ENCODE measurements at places on chromosomes 12 and 14. TPM values are rescaled to one million over a fixed set of nuclear protein-coding genes. Genes with fewer than 3 reads are reported as not detected.

GPRC5A gene
- 20.4 TPM for total RNA-seq

HAL gene
- 0.68 TPM for total RNA-seq

PTPRQ gene
- total RNA-seq, result 0.14 TPM

KLRB1 gene
- not detected for total RNA-seq

OTUB2 gene
- 2.7 TPM for total RNA-seq

MEG3 gene
- 41.4 TPM for total RNA-seq

CRIP2 gene
- total RNA-seq, result 21.8 TPM

NPFF gene
- total RNA-seq, result not detected

RBP5 gene
- not detected for total RNA-seq

TMBIM4 gene
- 22.2 TPM for total RNA-seq

AHSA1 gene
- total RNA-seq, result 129 TPM

FITM1 gene
- total RNA-seq, result 0.34 TPM

AMIGO2 gene
- 95.7 TPM for total RNA-seq

AQP2 gene
- total RNA-seq, result not detected

CRACR2A gene
- total RNA-seq, result 5.8 TPM

STON2 gene
- total RNA-seq, result 96.0 TPM

MYO1A gene
- 0.14 TPM for total RNA-seq

CMTM5 gene
- not detected for total RNA-seq

KRT85 gene
- not detected for total RNA-seq

CACNB3 gene
- 19.0 TPM for total RNA-seq

TAS2R9 gene
- total RNA-seq, result 0.14 TPM

GPR65 gene
- total RNA-seq, result not detected

LRRC43 gene
- 0.28 TPM for total RNA-seq

POTEM gene
- not detected for total RNA-seq

RAD51B gene
- 17.2 TPM for total RNA-seq

LYZ gene
- total RNA-seq, result not detected

HCAR1 gene
- not detected for total RNA-seq

AKAP6 gene
- total RNA-seq, result 8.5 TPM

GLS2 gene
- total RNA-seq, result 7.2 TPM

FGD4 gene
- 27.7 TPM for total RNA-seq

BCL2L2 gene
- 36.4 TPM for total RNA-seq

SLCO1A2 gene
- total RNA-seq, result not detected

PLA2G1B gene
- total RNA-seq, result not detected

ANO2 gene
- total RNA-seq, result 0.28 TPM

PLD4 gene
- not detected for total RNA-seq

FAM181A gene
- total RNA-seq, result not detected

SH2B3 gene
- total RNA-seq, result 3.8 TPM

ADAMTS20 gene
- total RNA-seq, result not detected

RERGL gene
- total RNA-seq, result not detected

SERPINA10 gene
- not detected for total RNA-seq

TBC1D30 gene
- 1.9 TPM for total RNA-seq

GPRC5D gene
- total RNA-seq, result not detected

OR4K5 gene
- not detected for total RNA-seq

PLCZ1 gene
- total RNA-seq, result not detected

MYH7 gene
- total RNA-seq, result not detected

GPX2 gene
- 0.71 TPM for total RNA-seq

ADAM20 gene
- total RNA-seq, result 0.68 TPM

KCNJ8 gene
- not detected for total RNA-seq

CLEC6A gene
- total RNA-seq, result not detected

ZNF219 gene
- total RNA-seq, result 15.4 TPM

Data from nasal cavity respiratory epithelium epithelial cell of viscerocranial mucosa (primary cell).